ENCODE measurements at places on chromosomes 2 and 18.
A peak's percentile ranks its signal among the peaks of the same experiment; 100 is the strongest.

DNA sequence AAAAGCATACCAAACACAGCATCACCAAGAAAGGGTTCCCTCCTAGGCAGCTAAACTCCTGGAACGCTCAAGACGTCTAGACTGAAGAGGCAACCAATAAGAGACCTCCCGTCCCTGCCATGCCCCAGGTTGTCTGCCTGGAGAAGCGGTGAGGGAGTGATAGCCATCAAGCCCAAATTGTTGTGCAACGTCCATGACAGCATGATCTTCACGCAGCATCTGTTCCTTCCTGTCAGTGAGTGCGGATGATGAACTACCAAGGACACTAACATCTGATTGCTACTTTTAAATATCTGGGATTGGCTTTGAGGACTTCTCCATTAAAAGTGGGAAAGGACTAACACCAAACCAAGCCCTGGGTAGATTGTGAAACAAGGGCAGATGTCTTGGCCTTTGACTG lies 149.7 kb downstream of the TXNL1 start:
- no peak for DNase-seq

DNA sequence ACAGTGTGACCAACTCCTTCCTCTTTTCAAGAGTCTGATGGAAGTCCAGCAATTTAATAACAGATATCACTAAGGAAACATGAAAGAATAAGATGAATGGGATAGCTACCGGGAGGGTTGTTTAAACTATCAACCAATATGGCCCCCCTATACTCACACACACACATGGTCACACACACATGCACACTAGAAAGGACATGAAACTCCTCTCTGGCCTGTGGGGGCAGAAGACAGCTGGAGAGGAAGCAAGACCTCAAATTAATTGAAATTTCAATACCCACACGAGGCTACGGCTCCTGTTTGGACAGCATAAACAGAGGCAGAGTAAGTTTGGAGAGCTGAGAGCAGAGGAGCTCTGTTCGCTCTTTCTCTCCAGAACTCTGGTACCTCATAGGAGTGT lies 34.7 kb upstream of the REEP1 start:
- DNase-seq = no peak

- peak; percentile 22 for DNase-seq
Observed at GRCh38 chr2:186255823-186256222, 230.2 kb upstream of the ZC3H15 start.

DNA sequence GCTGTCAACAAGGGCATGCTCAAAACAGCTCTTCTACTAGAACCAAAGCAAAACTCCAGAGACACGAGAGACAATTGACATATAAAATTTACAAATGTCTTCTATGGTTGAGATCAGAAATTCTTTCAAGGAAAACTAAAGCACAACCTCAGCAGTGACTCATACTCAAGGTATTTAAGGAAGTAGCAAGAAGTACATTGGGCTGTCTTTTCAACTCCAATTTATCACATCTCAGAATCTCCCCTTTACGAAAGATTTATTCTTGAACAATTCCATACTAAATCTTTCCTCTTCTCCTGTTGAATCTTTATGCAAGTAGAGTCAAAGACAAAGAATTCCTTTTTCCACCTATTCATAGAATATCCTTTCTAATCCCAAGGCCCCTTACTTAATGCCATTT lies 324.0 kb downstream of the IRS1 start:
- no peak for DNase-seq

DNA sequence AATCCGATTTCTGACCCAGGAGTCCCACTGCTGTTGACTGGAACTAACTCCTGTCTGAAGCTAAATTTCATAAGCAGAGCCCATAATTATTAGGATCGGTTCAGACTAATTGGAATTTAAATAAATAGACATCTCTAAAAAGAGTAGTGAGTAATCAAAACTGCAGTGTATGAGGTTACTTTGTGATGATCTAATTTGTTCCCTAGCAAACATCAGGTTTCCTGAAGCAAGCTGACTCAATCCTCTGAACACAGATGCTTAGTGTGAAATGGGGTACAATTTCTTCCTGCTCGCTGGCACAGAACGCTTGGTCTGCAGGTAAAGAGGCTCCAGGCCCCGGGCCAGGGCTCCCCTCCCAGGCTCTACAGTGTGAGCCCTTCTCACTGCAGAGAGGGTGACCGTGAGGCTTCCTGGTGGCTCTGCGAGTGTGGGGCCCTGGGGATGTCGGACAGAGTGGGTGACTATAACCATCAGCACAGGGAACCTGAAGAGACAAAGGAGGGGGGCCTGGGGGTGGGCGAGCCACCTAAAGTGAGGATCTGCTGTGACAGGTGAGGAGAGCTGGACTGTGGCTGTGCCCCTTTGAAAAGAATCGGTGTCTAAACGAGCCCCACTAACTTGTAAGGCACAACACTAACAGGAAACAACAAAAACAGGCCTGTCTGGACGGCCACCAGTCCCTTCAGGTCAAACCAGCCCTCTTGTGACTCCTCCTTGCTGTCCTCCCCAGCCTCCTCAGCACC lies 20.2 kb downstream of the CHST10 start:
- no peak for DNase-seq

DNA sequence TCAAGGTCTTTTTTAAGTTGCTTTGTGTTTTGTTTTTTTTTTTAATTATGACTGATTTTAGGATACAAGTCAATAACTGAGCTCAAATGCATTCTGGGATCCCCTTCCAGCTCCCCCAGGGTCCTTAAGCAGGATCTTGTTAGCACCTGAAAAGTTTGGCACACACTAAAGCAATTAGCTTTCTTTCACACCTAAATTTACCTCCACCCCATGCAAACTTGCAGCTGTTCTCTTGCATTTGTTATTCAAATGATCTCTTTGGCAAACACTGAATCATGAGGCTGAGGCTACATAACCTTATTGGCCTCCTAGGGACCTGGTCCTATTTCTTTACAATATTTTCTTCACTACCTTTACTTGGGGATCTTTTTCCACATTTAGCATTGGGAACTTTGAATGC lies 2026.1 kb upstream of the CELF4 start:
- DNase-seq = peak; percentile 63

DNA sequence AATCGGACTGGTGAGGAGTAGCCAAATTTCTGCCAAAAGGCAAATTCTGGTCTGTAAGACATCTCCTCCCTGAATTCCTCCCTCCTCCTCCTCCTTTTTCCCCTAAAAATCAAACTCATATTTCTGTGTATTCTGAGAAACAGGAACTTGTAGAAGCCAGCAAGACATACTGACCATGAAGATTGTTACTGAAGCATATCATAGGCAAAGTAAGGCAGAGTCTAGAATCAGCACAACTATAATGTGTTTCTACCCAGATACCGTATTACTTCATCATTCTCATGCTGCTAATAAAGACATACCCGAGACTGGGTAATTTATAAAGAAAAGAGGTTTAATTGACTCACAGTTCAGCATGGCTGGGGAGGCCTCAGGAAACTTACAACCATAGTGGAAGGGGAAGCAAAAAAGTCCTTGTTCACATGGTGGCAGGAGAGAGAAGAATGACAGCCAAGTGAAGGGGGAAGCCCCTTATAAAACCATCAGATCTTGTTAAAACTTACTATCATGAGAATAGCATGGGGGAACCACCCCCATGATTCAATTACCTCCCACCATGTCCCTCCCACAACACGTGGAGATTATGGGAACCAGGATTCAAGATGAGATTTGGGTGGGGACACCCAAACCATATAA lies 24.9 kb upstream of the EPC2 start:
- no peak for DNase-seq

- no peak for DNase-seq
Observed at GRCh38 chr2:240791821-240792628, 28.0 kb downstream of the KIF1A start.

DNA sequence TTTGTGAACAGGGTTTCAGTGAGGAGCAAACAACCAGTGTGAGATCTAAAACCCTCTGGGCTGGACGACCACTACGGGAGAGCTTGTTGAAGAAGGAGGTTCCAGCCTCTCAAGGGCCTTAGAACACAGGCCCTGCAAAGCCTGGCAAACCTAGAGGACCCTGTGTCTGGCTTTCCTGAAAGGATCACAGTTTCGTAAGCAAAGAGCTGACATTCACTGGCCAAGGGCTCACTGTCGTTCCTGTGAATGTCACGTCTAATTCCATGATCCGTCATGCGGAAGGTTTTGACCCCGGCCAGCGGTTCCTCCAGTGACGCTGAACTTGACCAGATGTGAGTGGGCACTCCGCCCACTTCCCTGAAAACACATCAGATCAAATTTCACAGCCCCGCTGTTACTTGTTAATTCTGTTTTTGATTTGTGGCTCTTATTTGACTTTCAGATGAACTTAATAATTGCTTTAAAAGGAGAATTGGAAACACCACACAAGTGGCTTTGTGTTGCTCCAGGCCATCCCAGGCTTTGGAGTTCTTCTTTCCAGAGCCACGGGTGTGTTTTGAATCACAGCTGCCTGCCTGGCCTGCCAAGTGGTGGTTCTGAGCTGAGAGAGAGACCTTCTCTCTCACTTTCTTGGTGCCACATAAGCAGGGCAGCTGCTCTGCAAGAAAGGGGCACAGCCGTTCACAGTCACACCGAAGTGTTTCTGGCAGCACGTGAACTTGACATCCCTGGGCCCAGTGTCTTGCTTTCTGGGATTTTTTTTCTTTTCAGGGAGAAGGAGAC lies 308.4 kb downstream of the NDUFA10 start:
- DNase-seq = no peak

DNA sequence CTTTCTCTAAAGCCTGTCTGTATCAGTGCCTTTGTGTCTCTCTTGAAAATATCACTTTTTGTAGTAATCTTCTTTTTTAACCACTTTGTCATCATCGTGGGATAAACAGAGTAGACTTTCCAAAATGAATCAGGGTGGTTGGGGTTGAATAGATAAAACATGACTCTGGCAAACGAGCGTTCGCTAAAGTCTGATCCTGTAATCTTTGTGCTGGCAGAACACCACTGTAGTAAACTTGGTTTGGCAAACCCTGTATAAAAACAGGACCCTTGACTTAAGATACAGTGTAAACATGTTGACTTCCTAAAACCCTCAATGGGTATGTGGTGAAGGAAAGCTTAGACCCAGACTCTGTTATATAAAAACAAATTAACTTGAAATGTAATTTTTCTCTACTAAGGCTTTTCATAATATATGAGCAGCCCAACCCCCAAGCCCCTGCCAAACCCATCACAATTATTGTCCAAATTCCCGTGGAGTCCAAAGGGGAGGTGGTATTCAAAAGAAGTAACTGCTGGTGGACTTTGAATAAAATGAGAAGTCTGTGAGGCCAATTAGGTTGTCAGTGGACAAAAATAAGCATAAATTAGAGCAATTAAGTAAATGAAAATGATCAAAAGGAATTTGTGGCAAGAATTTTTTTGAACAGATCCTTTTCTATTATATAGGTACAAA lies 52.2 kb downstream of the COLEC12 start:
- DNase-seq = no peak

- peak; percentile 23 for DNase-seq
Observed at GRCh38 chr2:69642709-69643601, 584 bp downstream of the AAK1 start.

- no peak for DNase-seq
Observed at GRCh38 chr18:49613641-49614151, 51.8 kb downstream of the LIPG start.

DNA sequence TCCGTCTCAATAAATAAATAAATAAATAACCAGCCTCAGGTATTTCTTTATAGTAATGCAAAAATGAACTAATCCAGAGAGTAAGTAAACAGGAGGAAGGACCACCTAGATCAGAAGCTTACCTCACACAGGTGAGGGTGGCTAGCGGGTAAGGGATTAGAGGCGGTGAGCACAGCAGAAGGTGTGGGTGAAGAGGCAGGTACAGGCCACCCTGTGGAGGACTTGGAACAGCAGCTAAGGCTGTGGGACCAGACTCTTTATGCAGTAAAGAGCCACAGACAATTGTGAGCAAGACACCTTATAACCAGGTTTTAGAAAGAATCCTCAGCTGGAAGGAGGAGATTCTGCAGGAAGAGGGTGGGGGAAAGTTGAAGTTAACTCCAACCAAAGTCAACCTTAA lies 34.2 kb upstream of the TTR start:
- no peak for DNase-seq

DNA sequence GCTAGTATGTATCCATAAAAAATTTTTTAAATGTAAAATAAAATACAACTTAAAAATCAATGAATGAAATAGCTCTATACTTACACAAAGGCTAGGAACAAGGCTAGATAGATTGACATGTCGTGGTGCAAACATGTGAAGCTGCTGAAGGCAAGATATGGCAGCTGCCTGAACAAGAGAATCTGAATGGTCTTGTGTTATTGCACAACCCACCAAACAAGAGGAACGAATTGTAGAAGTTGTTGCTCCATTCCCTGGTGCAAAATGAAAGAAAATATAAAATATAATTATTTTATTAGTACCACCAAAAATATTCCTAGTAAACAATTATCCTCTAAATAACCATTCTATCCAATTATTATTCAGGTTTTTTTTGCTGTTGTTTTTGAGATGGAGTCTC lies 46.4 kb downstream of the HEATR5B start:
- DNase-seq = no peak

DNA sequence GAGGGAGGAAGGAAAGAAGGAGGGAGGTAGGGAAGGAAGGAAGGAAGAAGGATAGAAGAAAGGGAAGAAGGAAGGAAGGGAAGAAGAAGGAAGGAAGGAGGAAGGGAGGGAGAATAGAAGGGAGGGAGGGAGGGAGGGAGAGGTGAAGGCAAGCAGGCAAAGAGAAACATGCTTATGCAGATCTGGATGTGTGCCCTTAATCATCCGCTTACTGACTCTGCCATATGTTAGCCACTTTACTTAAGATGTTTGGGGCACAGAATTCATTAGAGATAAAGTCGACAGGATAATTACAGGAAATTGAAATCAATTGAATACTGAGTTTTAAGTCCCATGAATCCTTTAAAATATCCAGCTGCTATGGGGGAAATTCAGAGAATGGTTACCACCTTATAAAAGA lies 334.2 kb downstream of the GRB14 start:
- no peak for DNase-seq

DNA sequence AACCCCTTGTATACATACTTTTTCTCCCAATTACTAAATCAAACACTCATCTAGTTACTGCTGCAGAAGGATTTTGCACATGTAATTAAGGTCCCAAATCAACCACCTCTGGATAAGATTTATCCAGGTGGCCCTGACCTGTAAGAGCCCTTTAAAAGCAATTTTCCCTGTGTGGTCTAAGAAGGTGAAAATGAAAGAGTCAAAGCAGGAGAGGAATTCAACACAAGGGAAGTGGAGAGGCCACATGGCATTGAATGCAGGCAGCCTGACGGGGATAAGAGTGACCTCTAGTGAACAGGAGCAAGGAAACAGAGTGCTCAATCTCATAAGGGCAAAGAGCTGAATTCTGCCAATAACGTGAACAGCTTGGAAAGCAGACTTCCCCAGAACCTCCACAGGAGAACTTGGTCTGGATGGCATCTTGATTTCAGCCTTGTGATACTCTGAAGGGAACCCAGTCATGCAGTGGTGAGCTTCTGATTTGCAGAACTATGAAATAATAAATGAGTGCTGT lies 27.2 kb downstream of the PPP3R1 start:
- DNase-seq = peak; percentile 15

GRCh38 chr2:54665436-54665856 lies 58.0 kb upstream of the EML6 start:
- DNase-seq = peak; percentile 83
